ENCODE measurements at places on chromosomes 3 and 15.

GRCh38 chr15:26126070-26126469 is 262.9 kb upstream of the ATP10A start:
- no peak for DNase-seq

- DNase-seq = no peak
These were observed 40.8 kb downstream of the CLDN1 start for GRCh38 chr3:190281308-190282051.

DNA sequence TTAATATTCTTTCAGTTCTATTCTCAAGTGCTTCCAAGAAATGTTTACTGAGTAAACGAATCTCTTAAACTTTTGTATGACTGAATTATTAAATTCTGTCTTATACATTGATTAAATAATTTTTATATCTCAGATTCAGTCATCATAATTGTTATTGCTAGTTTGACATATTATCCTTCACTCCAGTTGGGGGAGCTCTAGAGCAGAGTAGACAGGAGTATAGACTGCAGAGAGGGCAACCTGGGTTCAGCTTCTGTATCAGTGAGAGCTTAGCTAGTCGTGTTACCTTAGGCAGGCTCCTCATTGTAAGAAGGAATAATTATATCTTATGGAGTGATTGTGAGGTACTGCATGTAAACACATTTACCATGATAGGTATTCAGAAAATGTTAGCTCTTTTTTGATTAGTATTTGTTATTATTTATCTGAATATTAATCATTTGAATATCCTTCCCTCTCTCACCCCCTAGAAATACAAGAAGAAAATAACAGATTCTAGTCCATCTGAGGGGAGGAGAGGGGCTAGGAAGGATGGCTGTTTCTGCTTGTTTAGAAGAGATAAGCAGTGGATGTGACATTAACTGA is 31.0 kb upstream of the ZCWPW2 start:
- DNase-seq = peak; percentile 71

DNA sequence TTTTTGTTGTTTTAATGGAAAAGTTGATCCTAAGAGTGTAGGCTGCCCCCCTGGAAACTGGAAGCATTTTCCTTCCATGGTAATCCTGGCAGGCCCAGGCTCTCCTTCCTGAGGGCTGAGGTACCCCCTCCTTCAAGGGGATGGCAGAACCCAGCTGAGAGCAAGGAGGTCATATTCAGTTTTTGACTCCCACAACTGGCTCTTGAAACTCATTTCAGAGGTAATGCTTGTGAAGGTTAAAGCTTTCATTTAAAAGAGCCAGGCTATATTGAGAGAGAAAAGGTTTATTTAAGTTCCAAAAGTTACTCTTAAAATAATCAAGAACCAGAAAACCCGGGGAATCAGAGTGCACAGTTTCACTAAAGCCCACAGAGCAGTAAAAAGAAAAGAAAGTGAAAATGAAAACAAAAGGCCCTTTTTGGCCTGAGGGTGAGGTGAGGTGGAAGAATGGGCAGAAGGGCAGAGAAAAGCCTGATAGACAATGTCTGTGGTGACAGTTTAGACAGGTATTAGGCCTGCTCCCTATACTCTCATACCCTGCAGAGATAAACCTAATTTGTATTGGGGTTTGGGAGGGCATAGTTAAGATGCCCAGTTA is 47.0 kb upstream of the RBP1 start:
- no peak for DNase-seq

DNA sequence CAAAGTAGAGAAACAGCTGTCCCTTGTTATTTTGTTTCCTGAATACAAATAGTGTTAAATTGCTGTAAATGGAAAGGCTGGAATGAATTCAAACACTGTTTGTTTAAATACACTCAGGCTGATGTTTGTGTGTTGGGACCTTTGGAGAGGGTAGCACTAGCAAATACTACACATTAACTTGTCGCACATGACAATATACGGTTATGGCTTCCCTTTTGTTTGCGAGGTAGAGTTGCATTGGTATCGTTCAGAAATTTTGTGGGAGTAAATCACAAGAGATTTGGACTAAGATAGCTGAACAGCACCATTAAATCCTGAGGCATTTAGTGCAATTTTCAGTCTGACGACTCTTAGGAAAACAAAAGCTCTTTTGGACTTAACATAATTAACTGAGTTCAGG is 213.0 kb upstream of the ROBO2 start:
- DNase-seq = no peak

DNA sequence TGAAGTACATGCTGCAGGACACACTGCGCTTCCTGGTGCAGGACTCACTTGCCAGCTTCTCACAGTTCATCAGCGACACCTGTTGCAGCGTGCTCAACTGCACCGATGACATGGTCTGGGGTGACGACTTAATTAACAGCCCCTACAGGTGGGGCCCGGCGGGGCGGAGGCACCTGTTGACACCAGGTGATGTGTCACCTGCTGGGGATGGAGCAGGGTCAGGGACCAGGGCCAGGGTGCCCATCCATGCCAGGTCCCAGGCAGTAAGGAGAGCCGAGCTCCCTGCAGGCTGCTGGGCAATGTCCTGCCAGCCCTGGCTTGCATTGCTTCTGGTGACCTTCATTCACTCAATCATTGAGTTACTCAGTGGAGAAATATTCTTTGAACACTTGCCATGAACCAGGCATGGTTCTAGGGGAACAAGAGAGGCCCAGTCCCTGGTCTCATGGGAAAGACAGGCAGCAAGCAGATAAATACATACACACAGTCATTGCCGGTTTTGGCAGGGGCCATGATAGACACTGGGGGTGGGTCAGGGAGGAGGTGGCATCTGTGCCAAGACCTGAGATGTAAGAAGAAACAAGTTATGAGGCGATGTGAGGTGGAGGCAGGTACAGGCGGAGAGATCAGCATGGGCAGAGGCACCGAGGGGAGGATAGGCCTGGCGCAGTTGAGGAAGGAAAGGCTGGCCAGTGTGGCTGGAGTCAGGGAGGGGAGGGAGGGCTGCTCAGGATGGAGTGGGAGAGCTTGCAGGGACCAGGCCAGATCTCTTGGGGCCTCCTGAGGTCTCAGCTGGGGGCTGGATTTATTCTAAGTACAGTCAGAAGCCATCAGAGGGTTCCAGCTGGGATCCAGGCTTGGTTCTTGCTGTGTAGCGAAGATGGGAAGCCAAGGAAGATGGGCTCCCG is 30.8 kb downstream of the DNAH1 start:
- DNase-seq = no peak

DNA sequence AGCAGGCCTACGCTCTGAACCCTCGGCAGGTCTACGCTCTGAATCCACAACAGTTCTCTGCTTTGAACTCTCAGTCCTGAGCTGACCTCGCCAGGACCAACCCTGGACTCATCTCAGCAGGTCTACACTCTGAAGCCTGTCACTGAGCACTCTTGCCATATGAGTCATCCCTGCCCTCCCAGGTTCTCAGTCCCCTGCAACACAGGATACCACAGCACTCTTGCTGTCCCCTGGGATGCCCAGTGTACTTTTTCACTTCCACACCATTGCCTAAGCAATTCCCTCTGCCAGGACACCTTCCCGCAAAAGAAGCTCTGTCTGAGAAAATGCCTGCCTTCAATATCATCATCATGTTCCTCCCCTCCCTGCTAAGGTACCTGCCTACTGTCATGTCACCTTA is 42.0 kb downstream of the NUP210 start:
- DNase-seq = no peak

DNA sequence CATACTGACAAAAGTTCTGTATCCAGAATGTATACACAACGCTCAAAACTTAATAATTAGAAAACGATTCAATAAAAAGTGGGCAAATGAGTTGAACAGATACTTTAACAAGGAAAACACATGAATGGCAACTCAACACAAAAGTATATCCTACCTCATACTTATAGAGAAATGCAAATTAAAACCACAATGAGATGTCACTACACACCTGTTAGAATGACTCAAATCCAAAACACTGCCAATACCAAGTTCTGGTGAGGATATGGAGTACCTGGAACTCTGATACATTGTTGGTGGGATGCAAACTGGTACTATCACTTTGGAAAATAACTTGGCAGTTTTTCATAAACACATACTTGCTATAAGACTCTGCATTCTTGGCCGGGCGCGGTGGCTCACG is 42.1 kb downstream of the PRTG start:
- no peak for DNase-seq

DNA sequence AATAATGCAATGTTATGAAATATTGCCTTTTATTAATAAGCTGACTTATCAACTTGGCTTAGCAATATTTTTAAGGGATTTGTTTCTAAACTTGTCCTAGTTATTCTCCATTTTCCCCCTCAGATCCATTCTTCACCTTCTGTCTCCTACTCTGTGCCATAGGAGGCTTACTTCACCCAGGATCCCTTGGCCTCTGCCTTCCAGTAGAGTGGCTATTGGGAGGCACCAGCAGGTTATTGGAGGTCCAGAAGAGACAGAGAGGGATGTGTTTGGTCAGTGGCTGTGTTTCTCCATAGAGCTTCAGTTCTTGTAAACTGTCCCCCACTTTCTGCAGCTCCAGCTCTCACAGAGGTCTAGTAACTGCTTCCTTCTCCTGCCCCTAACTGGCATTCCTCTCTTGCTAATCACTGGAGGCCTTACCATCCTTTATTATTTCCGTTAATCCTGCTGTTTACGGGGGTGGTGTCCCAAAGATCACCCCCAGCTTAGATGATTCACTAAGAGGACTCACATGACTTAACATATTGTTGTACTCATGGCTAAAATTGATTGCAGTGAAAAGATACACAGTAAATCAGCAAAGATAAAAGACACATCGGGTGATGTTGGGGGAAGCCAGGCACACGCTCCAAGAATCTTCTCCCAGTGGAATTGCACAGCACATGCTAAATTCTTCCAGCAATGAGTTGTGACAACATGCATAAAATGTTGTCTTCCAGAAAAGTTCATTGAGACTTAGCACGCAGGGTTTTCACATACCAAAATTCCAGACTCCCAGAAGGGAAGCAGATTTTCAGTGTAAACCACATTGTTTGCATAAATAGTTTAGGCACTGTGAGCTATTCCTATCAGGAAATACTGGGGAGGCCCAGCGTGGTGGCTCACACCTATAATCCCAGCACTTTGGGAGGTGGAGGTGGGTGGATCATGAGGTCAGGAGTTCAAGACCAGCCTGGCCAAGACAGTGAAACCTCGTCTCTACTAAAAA is 67.5 kb downstream of the RPL22L1 start:
- DNase-seq = peak; percentile 43

DNA sequence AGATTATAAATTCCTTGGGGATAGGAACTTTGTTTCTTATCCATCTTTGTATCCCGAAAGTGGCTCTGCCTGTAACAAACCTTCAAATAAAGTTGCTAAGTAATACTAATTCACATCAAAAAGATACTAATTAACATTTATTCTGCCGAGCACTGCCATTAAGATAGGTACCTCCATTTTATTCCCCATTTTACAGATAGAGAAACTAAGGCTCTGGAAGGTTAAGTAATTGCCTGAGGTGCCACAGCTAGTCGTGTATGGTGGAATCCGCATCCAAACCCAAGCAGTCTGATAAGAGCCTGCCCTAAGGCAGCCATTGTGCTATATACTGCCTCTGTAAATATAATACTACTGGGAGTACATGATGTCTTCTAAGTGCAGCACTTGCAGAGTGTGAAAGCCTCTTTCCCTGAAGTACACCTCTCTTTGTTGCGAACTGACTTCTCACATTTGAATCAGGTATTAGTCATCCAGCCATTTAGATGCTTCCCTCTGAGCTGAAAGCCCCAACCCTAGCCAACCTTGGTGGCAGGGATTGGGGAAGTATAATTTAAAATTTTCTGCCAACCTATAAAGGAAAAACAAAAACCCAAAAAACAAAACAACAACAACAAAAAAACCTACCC is 78.5 kb upstream of the CHD2 start:
- DNase-seq = no peak

GRCh38 chr3:100811779-100812507 is 102.6 kb downstream of the TFG start:
- DNase-seq = no peak

GRCh38 chr3:23377928-23378672 is 175.0 kb downstream of the UBE2E2 start:
- no peak for DNase-seq

- DNase-seq = no peak
These were observed 246.7 kb downstream of the LPP start for GRCh38 chr3:188400494-188401243.

- no peak for DNase-seq
These were observed 99.4 kb downstream of the ALCAM start for GRCh38 chr3:105466072-105466471.

- no peak for DNase-seq
These were observed 342.3 kb upstream of the CFAP20DC start for GRCh38 chr3:59392116-59392515.

DNA sequence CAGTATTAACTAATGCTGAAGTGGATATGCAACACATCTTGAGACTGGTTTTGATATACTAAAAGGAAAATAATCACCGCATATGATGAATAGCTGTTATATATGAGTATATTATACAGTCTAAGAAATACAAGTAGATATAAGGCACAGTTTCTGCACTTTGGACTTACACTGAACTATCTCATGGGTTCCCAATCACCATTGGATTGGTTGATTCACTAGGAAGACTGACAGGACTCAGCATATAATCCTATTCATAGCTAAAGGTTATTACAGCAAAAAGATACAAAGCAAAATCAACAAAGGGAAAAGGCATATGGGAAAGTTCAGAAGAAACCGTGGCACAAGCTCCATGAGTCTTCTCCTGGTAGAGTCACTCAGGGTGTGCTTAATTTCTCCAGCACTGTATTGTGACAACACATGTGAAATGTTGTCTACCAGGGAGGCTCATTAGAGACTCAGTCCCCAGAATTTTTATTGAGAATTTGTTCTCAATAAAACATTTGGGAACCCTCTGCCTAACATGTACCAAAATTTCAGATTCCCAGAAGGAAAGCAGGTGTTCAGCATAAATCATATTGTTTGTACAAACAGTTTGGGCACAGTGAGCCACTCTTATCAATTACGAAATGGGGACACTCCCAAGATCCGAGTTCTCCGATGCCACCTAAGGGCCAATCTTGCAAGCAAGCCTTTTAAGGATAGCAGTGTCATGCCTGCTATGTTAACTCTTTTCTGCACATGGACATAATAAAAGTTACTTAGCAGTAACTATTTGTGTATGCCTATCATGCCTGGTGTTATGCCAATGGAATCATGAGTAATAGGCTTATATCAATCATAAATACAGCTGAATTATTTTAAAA is 26.8 kb downstream of the CMC1 start:
- no peak for DNase-seq

DNA sequence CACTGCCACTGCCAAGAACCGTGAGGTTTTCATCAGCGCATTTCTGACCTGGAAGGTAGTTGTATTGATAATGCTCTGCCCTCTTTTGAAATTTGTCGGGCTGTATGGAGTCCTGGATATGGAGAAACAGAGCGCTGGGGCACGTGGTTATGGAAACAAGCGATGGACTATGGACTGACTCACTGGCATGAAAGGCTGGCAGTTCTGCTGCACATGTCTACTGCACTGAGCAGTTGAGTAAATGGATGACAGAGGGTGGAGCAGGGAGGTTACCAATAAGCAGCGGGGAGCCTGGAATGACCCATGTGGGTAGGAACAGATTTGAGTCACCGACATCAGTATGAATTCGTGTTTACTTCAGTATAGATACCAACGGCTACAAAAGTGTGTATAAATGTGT is 429.5 kb downstream of the OCA2 start:
- no peak for DNase-seq

DNA sequence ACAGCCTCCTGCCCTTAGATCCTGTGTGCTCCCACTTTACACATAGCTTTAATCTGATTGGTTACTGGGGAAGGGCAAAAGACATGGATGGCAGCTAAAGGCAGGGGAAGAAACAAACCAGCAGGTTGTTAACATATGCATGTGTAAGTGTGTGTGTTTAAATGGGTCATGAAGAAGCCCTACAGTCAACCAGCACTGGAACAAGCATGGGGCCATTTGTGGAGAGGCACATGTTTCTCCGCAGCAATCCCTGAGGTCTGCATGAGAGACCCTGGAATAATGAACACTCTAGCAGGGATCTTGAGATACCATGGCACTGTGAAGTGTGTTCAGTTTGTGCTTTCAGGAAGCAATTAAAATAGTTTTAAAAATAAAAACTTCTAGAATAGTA is 6.0 kb downstream of the KLF13 start:
- DNase-seq = no peak
